Bronchial epithelial cell (primary cell): ENCODE measurements at places on chromosomes 3 and 15.
A peak's percentile ranks its signal among the peaks of the same experiment; 100 is the strongest.

DNA sequence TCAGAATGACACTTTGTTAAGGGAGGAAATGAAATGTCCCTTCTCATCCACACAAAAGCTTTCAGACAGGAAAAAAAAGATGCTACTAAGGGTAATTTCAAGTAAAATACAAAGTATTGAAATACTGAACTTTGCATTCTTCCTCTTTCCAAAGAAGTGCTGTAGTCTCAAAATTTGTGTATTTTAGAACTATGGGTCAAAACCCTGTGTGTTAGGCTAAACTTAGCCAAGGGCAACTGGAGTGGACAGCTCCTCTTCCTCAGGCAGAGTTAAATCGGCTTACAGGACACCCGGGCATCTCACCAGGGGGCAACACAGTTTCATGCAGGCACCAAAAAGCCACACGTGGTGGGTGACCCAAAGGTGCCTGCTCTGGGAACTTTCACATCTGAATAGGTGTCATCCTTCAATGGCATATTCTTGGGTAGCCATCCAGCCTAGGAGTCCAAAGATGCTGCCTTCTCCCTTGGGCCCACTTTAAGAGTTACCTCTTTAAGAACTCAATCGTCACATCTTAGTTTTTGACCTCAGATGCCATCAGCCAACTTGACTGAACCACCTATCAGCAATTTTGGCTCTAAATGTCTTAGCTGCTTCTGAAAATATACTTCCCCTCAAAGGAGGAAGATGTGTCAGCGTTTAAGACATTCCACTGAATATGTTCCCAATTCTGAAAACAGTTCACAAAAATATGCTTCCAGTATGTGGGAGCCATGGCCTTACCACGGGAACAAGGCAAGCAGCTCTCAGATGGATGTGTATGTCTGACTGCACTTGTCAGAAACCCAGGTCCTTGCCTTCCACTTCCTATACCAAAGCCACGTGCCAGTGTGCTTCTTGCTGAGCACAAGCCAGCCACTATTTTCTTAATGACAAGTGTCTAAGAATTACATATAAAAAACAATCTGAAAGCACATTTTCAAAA is 32.2 kb upstream of the MUC13 start:
- DNase-seq = no peak

DNA sequence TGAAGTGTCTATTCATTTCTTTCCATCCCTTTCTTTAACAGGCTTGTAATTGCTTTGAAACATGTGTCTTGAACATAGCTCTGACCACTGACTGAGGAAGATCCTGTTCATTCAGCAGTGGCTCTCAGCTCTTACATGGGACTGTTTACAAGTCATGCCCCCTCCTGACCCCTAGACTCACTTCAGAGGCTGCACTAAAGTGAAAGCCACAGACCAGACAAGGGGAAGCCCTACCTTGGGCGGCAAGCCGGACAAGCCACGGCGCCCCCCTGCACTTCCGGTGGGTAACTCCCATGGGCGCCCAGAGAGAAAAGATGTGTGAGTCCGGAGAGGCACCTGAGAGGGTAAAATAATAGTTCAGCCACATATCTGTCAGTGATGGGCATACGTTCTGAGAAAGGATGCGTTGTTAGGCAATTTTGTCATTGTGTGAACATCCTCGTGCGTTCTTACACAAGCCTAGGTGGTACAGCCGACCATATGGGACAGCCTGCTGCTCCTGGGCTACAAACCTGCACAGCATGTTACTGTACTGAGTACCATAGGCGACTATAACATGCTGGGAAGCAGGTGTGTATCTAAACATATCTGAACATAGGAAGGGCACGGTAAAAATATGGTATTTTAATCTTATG is 116.2 kb downstream of the CHSY1 start:
- DNase-seq = no peak

- no peak for DNase-seq
Measured at GRCh38 chr3:132723024-132723950, 1.1 kb upstream of the NPHP3 start.

DNA sequence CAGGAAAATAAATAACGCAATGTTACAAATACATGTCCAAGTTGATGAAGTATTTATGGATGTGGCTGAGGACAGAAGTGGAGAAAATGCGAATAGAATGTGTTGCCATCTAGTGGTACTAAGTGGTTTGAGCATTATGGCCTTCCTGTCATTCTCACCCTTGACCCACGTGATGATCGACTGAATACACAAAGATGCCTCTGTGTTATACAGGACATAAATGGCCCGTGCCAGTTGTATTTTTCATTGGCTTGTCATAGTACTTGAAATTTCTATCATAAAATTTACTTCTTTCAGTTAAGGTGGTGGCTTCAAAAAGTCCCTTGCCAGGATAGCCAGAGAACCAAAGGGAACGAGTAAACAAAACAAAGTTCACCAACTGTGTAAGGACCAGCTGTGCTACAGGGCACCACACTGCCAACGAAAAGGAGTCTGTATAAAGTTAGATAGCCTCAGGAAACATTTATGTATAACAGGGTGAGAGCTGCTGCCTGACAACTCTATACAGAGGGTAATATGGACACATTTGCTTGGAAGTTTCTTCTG is 103.7 kb downstream of the MYH15 start:
- peak; percentile 54 for DNase-seq

DNA sequence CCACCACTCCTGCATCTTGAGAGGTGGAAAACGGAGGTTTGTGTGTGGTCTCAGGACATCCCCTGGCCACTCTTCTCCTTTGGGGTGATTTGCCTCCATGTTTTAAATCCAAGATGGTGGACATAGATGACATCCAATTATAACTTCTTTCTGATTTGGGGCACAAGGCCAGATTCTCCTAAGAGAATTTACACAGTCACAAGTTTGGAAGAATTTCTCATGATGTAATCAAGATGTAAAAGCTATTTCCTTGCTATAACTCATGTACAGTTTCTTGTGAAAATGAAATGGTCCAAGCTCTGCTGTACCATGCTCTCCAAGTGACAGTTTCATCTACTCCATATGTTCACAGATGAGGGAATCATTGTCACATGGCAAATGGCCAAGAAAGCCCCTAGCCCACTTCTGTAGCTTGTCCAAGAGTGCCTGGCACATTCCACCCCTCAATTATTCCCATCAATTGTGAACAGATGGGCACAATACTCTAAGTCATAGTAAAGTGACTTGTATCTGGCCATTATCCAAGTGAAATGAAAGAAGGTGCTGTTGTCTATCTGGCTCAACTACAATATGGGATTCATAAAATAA is 134.6 kb upstream of the ROPN1 start:
- DNase-seq = no peak

DNA sequence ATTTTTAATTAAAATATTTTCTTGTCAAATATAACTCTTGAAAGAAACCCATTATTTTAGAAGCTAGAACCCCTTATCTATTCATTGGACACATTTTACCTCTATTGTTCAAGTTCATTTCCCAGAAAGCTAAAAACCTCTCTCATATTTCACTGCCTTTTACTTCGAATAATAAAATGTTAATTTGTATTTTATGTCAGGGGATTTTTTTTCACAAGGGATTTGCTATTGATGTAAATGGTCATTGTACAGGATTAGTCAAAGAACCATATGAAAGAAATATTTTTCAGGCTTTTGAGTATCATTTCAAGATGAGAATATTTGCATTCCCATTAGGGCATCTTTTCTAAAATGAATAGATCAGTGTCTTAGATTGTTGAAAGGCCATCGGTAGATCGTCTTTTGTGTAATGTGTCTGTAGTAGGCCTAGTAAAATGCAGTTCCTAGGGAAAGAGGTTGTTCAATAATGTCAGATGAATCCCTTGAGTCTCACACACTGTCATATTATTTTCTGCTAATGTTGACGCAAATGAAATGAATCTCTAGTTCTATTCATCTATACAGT is 114.5 kb downstream of the ROBO1 start:
- no peak for DNase-seq

- peak; percentile 75 for DNase-seq
Measured at GRCh38 chr3:40631341-40631995, 106.7 kb downstream of the ZNF621 start.

GRCh38 chr3:72361990-72362389 is 486.3 kb downstream of the SHQ1 start:
- no peak for DNase-seq

- no peak for DNase-seq
Measured at GRCh38 chr3:39209329-39209970, 17.1 kb upstream of the XIRP1 start.

- no peak for DNase-seq
Measured at GRCh38 chr15:98501192-98501591, 147.1 kb upstream of the IGF1R start.

DNA sequence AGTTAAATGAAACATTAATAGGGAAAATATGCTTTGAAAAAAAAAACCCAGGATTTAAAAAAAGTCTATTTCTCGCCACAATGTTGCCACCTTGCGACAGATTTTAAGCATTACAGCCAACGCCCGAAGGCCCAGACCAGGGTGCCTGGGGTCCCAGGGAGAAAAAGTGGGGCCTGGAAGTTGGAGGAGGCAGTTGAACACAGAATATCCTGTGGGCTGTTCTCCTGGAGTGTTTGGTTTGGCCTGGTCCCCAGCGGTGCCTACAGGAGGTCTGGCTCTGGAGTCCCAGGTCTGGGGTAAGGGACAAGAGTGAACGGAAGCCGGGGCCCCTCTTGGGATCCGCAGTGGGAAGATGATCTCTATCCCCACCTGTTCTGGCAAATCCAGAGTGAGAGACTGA is 3.4 kb downstream of the RNU6-1 start:
- DNase-seq = peak; percentile 38

GRCh38 chr3:50339485-50340146 is 1.0 kb downstream of the RASSF1 start:
- DNase-seq = no peak

DNA sequence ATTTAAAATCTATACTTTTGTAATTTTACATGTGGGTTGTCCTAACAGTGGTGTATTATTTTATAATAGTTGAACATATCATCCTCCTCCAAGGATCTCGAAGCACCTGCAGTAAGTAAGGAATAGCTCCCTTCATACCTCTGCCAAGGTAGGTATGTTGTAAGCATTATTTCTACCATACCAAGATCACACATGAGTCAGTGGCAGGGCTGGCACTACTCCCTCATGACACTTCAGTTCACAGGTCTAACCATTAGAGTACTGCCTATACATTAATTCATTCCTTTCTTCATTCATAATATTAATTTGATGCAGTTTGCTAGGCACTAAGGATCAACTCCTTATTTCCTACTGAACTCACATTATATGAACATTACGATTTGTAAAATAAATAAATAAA is 11.9 kb upstream of the LEKR1 start:
- DNase-seq = peak; percentile 87

- no peak for DNase-seq
Measured at GRCh38 chr15:74297887-74298286, 61.8 kb downstream of the CCDC33 start.

GRCh38 chr3:148863297-148863696 is 1.8 kb upstream of the CPA3 start:
- no peak for DNase-seq

- DNase-seq = no peak
Measured at GRCh38 chr15:92393980-92394308, 263 bp downstream of the ST8SIA2 start.

GRCh38 chr3:19250959-19251610 is 102.8 kb downstream of the KCNH8 start:
- no peak for DNase-seq

- DNase-seq = no peak
Measured at GRCh38 chr15:27183201-27183600, 212.2 kb downstream of the GABRG3 start.

- DNase-seq = peak; percentile 92
Measured at GRCh38 chr3:15557511-15557946, 36.0 kb upstream of the COLQ start.

DNA sequence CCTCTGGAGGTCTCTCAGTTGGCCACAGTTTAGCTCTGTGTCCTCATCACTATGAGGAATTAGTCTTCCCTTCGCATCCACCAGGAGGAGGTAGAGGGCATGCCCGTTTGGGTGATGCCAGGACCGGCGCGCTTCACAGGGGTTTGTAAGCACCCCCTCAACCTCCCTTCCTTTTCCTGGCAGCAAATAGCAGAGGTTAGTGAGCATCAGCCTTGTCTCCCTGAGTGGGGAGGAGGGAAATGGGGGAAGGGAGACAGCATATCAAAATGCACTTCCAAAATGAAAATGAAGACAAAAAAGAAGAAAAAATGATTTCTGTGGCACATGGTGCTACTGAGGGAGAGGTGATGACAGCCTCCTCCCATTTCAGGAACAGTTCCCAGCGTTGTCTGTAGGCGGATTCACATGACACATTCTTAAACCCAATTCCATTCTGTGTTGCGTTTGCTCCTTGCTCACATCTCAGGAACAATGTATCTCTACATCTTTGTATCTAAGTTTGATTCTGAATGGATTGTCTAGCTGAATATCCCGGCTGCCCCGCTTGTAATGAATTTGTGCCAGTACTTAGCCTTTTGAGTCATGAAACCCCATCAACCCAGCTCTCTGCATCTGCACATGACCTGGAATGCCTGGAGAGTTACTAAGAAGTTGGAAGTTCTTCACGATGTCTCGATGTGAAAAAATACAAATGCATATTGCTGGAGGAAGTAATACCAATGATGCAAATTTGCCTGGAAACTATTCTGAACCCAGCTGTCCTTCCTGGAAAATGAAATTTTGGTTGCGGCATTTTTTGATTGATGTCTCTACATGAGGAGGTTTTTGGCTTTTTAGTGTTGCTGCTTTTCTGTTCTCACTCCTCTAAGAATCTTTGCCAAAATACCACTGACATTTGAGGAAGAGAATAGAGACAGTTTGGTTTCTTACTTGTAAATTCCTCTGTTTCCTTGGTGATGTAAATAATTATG is 45.2 kb downstream of the TYRO3 start:
- peak; percentile 63 for DNase-seq

DNA sequence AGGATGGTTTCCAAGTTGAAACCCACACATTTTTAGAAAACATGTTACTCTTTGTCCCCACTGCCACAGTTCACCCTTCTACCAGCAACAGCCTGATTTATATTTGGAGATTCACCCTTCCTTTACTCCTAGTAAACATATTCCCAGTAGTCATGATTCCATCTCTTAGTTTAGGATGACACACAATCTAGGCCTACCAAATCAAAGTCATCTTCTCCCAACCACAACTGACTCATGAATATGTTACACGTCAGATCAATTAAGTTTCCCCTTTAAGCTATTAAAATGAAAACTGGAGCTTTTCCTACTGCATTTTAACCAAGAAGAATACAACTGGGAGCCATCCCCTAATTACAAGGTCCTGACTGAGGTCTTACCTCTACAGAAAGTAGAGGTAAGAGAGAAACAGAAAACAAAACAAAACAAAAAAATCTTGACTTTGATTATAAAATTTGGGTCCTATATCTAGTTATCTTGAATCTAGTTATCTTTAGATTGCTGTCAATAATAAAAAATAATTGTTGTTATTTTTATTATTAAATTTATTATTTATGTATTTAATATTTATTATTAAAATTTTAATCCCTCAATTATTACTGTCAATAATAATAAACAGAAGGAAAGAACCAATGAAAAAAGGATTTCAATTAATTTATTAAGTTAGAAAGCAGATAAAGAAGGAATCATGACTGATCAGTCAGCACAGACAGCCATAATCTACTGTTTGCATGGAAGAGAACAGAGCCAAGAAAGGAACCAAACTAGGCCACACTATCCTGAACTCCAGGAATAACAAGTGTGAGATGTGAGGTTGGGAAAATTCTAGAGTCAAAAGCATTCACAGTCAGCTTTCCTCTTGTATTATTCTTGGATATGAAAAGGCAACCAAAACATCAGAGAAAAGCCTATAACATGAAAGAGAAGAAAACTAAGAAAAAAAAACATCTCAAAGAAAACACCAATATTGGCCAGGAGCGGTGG is 12.5 kb downstream of the DPH6 start:
- DNase-seq = peak; percentile 29

GRCh38 chr3:32602206-32602605 is 31.5 kb upstream of the DYNC1LI1 start:
- DNase-seq = no peak
